Breast epithelium (tissue), 4 donors: ENCODE measurements at places on chromosomes 5 and 9.

DNA sequence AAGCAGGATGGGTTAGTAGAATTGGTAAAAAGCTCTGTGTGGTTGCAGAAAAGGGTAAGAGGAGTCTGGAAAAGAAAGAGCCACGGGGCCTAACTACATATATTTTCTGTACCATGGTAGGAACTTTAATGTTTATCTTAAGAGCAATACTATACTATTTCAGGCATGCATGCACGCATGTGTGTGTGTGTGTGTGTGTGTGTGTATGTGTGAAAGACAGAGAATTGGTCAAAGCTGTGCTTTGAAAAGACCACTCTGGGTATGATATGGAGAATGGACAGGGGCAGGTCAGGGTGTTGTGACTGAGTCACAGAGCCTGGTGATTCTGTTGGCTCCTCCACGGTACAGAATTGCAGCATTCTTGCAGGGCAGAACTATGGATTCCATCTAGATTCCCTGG is 339.3 kb downstream of the SLIT3 start:
- no peaks in the 10 kb centered on the region for H3K4me1 ChIP-seq
- H3K27ac ChIP-seq = no peak overlapping the region
- no peaks in the 10 kb centered on the region for H3K27me3 ChIP-seq
- no peaks in the 10 kb centered on the region for H3K36me3 ChIP-seq

DNA sequence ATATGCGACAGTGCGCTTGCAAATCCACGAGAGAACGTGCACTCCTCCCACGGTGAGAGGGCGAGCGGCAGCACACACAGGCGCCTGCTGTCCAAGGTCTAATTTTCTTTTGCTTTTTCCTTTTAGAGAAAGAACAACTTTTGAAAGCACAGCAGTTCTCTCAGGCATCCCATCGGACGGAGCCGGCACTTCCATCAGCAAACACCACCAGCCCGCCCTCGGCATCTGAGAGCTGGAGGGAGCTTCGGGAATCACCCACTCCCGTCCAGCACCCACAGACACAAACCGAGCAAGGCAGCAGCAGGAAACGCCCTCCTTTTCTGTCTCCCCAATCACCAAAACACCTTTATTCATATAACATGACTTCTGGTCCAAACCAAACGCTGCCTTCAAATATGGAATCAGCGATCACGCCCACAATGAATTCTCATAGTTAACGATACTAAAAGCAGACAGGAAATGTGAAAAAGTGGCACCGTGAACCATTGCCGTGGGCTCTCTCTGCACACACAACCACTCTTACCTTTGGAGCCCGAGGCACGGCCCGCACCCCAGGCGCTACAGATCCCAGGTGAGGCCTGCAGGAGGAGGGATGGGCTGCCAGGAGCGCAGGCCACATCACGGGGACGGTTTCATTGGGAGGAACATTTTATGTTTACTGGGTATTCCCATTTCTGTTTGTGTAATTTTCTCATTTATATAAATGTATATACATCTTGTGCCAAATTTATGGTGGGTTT is 14.2 kb downstream of the LPCAT1 start:
- H3K27ac ChIP-seq = no peak overlapping the region
- peaks cover 4% of the 10 kb centered on the region for H3K36me3 ChIP-seq
- H3K4me1 ChIP-seq = no peaks in the 10 kb centered on the region
- peak; percentile 30 for DNase-seq
- no peak overlapping the region for H3K4me3 ChIP-seq

DNA sequence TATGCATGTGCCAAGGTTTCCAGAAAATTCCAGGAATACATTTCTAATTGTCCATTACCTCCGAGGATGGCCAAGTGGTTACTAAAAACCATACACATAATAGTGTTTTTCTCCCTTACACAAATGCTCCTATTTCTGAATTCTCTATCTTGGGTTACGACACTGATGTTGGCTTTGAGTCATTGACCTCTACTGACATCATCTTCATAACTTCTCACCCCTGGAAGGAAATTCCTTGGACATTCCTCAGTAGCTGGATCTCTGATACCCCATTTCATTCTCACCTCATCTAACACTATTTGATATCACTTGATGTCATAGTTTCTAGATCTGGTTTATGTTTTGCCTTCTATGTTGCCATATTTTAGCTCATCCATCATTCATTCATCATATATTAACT is 287.2 kb downstream of the CTNND2 start:
- H3K27ac ChIP-seq = no peak overlapping the region
- DNase-seq = no peak

GRCh38 chr5:126681970-126682369 is 81.2 kb downstream of the PHAX start:
- no peaks in the 10 kb centered on the region for H3K36me3 ChIP-seq
- no peak overlapping the region for H3K27ac ChIP-seq
- H3K4me1 ChIP-seq = no peaks in the 10 kb centered on the region
- H3K4me3 ChIP-seq = no peak overlapping the region
- no peak for DNase-seq

DNA sequence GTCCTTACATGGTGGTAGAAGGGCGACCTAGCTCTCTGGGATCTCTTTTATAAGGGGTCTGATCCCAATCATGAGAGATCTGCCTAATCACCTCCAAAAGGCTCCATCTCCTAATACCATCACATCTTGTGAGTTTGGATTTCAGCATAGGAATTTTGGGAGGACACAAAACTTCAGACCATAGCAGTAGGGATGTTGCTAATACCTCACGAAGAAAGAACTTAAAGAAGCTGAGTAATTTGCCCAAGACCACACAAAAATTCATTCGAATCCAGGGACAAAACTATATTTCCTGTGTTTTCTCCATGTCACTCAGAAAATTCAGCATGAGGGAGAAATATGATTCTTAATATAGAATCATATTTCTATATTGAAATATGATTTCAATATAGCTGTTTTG is 32.7 kb downstream of the MTAP start:
- no peaks in the 10 kb centered on the region for H3K36me3 ChIP-seq
- no peak overlapping the region for H3K4me3 ChIP-seq
- no peak overlapping the region for H3K27ac ChIP-seq
- DNase-seq = no peak
- no peaks in the 10 kb centered on the region for H3K4me1 ChIP-seq
- no peaks in the 10 kb centered on the region for H3K27me3 ChIP-seq
